GF-D8 (cell line): ENCODE measurements at places on chromosomes 5 and 9.

- DNase-seq, result no peak
These were observed 10.1 kb downstream of the ACO1 start for GRCh38 chr9:32394381-32395049.

- no peak for DNase-seq
These were observed 48.0 kb downstream of the SLC12A7 start for GRCh38 chr5:1063661-1064382.

DNA sequence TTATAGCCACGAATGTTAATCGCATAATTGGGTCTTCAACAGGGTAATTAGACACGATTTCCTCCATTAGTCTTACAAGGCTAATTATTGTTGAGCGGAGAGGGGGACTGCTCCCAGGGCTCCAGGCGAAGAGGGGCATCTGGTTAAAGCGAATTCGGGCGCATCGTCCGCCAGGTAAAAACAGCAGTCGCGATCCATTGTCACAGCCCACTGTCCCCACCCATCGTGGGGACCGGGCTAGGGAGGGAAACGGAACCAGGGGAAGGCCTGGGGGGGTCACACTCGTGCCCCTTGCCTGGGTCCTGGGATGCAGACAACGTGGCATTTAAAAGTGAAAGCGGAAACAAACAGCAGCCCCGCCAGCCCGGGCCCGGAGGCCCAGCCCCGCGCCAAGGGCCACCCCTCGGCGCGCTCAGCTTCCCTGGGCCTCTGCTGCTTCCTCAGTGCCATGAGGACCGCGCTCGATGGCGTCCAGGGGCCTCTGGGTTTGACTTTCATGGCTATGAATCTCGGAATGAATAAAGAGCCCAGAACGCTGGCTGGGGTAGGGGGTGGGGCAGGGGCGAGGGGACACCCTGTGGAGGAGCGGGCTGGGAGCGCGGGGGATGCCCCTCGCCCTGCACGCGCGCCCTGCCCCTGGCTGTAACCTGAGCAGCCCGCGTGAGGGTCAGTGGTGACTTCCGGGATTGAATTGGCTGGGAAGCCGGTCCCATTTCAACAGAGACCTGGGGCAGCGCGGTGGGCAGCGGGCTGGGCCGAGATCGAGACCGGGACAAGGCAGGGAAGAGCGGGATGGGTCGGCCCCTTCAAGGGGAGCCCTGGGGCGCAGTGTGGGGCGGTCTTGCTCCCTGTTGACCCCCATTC lies 99.9 kb downstream of the GTF3C4 start:
- peak; percentile 22 for DNase-seq

- DNase-seq, result no peak
These were observed 20.8 kb upstream of the SLC6A3 start for GRCh38 chr5:1465966-1466471.

GRCh38 chr9:123568691-123569688 lies 213.0 kb downstream of the CRB2 start:
- no peak for DNase-seq

DNA sequence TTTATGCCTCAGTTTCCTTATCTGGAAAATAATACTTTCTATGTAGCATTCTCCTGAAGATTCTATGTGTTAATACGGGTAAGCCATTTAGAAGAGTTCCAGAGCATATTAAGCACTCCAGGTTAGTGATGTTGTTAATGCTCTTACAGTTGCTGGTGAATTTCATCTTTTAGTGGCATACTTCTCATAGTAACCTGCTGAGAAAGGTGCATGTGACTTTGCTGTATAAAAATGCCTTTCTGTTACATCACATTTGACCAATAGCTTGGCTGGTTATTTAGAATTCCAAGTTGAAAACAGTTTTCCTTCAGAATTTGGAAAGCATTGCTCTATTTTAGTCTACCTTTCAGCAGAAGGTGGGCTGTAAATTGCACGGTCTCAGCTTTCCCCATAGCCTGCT lies 27.2 kb downstream of the GCNT1 start:
- no peak for DNase-seq

DNA sequence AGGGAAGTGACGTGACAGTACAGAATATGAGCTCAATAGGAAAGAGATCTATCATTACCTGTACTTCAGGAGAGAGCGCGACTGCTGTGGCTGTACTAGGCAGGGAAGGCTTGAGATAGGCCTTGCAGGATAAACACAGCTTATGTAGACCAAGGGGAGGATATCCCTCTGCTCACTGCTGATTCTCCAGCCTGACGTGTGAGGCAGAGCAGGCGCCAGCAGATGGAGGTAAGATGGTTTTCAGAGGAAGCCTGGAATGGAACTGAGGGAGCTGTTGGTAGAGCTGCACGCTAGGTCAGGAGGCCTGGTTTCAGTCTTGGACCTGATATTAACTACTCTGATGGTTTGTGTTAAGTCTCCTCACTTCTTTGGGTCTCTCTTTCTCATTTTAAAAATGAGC lies 291.4 kb downstream of the YTHDC2 start:
- DNase-seq, result no peak

DNA sequence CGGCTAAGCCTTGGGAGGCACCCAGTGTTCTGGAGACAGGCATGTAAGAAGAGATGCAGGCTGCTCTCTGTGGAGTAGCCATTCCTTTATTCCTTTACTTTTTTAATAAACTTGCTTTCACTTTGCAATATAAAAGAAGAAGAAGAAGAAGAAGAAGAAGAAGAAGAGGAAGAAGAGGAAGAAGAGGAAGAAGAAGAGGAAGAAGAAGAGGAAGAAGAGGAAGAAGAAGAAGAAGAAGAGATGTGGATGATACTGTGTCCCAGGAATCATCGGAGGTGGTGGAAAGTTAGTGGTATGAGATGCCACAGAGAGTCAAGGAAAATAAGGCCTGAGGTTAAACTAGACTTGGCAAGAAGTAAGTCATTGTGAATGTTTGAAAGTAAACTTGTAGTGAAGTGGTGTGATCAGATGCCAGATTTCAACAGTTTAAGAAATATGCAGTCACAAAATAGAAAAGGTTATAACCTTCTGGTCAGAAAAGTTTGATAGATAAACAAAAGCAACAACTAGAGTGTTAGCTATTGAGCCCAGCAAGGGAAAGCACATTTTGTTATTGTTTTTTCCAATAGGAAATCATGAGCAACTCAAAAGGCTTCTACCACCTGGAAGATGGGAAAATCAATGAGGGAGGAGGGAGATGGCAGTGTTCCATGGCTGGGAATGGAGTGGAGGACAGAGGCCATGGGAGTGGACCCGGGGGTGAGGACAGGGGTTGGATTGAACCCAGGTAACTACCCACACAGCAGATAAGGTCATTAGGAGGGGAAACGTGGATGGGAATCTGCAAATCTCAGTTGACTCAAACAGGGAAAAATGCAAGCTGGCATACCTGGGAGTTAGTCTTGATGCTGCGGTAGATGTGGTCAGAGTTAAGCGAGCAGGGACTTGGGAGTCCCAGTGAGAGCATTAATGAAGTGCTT lies 16.8 kb downstream of the AOPEP start:
- DNase-seq, result no peak

DNA sequence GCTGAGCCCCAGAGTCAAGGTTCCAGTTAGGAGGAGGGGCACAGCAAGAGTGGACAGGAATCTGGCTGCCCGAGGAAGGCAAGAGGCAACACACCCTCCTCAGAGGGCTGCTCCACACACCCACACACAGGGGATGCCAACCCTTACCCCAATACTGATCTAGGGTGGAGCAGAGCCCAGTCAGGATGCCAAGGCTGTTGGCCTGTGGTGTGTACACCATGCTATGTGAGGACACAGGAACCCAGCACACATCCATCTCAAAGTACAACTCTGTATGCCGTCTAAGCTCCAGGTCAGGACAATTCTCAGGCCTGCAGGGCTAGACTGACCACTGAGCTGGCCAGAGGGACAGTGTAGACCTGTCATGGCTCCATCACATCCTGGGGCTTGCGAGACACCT lies 2.6 kb downstream of the SEPTIN8 start:
- no peak for DNase-seq

GRCh38 chr5:102678267-102679058 lies 76.6 kb upstream of the PAM start:
- no peak for DNase-seq

DNA sequence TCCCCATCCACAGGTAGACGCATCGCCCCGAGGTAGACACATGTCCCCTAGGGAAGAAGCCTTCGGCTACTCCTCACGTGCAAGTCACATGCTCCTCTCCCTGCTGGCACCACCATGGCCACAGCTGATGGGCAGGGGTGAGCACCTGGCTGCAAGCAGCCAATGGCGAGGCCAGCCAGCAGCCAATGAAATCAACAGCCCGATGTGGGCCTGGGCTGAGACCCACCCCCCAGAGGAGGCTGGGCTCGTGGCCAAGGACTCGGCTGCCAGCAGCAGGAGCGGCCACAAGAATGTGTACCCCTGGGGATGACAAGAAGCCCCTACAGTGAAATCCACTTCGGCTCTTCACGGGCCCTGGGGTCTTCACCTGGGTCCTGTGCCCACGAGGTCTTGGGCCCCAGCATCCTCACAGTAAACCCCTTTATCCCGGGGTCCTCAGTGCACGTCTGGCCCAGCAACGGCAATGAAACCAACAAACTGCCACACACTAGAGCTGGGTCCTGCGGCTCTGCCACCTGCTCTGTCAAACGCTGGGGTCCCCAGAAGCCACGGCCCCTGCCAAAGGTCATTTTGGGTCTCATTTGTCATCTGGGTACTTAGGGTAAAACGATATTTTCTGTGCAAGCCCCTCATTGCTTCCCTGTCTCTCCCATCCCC lies 22.1 kb upstream of the PTGES start:
- DNase-seq, result no peak

DNA sequence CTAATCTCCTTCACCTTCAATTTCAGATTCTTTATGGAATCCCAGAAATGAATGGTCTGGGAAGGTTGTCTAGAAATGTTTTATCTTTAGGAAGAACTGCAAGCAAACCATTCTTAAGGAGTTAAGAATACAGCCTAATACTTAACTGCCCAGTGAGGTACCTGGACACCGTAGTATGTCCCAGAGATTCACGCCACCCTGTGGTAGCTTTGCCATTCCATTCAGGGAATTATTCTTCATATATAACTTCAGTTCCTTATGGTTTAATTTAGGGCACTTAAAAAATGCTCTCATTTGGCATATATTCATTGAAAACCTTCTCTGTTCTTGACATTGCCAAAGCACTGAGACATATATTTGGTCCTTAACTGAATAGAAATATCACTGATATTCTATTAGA lies 49.7 kb downstream of the ACTBL2 start:
- DNase-seq, result no peak

DNA sequence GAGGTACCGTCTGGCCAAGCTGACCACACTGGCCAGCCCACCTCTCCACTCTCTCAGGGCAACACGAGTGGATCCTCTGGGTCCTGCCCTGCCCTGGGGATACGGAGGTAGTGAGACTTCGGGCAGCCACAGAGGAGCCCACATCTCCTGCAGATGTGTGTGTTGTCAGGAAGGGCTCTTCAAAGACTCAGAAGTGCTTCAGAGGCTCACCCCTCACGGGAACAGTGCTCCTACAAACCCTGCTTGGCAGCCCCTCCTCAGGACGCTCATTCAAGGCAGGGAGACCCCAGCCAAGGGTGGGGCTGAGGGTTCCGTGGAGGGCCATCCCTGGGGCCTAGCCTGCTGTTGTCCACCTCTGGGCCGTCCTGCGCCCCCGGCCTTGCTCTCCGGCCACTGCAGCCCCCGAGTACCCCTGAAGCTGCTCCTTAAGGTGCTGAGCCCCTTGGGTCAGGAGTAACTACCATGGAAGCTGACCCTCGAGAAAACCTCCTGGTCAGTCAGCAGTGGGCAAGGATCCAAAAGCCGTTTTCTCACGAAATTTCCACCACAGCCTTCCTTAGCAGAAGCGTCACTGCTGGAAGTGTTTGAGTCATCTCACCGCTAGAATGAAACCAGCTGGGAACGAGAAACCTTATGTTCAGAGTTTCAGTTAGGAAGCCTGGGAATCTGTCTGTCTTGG lies 23.2 kb upstream of the LRRC14B start:
- no peak for DNase-seq

GRCh38 chr5:30106596-30106995 lies 1086.9 kb upstream of the CDH6 start:
- DNase-seq, result no peak

GRCh38 chr9:125255781-125256391 lies 5.7 kb upstream of the GAPVD1 start:
- no peak for DNase-seq

DNA sequence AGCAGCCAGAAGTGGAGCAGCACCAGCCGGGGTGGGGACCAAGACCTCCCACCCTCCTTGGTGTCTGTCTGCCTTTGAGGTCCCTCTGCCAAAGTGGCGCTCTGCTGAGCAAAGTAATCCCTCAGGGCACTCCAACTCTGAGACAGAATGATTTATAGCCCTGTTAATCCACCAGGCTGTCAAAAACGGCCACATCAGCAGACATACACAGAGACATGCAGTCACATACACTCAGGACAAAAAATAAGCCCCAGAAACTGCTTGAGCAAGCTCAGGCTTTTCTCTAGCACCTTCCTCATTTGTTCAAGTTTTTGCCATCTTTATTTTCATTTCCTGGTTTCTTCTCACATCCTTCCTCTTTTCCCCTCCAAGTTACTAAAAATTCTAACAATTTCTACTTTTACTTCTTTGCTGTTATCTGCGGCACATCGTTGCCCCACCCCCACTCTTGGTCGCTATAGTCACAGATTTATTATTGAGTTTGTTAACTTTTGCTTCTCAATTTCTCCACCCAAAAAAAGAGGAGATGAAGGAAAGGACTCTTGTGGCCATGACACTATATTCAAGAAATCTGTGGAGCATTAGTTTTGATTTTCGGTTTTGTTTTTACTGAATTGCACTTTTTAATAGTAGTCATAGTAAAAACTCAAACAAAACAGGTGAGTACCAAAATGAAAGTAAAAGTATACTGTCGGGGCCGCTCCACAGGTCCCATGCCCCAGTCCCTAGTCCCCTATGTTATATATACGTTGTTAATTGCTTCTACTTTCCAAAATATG lies 17.4 kb upstream of the ADRB2 start:
- peak; percentile 36 for DNase-seq

DNA sequence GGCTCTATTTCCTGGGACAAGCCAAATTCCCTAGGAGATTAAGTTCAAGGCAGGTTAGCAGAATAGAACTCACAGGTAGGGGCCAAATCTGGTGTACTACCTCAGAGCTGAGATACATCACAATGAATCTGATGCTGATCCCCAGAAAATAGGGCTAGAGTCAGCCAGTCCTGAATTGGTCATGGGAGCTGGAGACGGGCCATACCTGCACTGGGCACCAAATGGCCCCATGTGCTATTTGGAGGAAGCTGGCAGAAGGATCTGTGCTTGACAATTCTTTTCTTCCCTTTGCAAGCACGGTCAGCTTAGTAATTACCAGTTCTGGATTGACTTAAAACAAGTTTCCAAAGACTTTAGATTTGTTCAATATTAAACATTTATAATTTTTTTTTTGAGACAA lies 10.4 kb upstream of the GNAQ start:
- DNase-seq, result no peak

GRCh38 chr9:37408933-37409710 lies 13.4 kb upstream of the GRHPR start:
- DNase-seq, result no peak
